CD8-positive, alpha-beta memory T cell (primary cell): ENCODE measurements at places on chromosomes 3 and 15. TPM values are rescaled to one million over a fixed set of nuclear protein-coding genes. Genes with fewer than 3 reads are reported as not detected.

DNA sequence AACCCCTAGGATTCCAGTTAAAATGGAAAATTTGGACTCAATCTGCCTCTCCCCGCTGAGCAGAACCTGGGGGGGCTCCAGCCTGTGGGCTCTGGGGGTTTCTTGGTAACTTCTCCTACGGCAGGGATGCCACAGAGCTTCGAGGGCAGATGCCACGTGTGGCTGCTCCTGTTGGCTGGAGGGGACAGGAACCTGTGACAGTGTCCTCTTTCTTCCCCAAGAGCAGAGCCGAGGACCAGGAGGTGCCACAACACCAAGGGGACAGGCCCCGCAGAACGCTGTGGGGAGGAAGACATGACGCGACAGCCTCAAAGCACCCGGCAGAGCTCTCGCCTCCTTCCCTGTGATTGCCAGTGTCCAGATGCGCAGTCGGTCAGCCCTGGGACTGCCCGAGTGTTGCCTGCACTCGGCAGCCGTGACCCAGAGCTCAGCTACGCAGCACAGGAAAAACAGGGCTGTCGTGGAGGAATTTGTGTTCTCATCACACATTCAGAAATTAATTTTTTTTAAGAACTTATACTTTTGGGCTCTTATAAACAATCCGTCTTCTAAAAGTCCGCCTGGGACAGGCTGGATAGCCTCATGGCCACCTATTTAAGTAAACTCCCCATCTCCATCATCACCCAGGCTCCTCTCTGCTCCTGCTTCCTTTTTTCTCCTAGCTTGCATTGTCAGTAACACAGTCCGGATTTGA, 131.9 kb upstream of the MEF2A start:
- no peak for DNase-seq

PIF1 gene
- 14.7 TPM for total RNA-seq

DNA sequence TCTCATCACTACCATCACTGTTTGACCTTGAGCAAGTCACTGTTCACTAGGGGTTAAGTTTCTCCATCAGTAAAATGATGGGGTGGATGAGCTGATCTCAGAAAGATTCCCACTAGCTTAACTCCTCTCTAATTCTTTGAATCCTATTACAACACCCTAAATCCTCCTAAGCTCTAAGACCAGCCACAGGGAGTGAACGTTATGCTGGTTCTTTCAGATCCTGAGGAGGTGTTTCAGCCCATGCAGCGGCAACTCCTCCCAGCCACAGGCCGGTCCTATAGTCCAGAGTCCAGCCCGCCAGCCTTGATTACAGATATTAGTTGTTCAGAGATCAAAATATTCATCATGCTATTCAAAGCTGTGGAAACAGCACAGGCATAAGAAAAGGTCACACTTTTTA, 15.1 kb downstream of the MB21D2 start:
- DNase-seq = no peak

HOMER2 gene
- 13.6 TPM for total RNA-seq

DNA sequence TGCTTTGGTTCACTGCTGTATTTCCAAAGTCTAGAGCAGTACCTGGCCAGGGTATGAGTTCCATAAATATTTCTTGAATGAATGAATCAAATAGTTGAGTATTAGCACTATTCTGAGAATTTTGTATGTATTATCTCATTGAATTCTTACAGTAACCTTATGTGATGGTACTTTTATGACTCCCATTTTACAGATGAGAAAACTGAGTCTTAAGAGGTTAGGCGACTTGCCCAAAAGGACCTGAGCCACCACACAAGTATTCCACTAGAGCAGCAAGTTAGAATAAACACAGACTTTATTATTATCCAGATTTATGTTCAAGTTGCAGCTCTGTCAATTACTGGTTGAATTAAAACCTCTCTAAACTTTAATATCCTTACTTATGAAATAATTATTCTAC, 29.4 kb downstream of the CRTC3 start:
- DNase-seq = no peak

CADPS gene
- total RNA-seq = not detected

- DNase-seq = no peak
Measured at GRCh38 chr3:170491901-170492300, 73.2 kb downstream of the CLDN11 start.

DNA sequence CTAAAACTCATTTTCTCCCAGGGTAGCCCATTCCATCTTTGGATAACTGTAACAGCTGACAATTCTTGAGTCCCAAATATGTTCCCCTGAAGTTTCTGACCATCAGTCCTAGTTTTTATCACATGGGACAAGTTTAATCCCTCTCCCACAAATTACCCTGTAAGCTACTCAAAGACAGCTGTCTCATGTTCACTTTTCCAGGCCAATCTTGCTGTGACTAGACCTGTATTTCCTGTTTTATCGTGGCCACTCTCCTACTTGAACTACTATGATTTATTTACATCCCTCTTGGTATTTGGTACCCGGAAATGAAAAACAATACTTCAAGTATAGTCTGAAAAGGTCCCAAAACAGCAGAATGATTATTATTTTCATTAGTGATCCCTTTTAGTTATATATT, 95.1 kb upstream of the MEX3B start:
- DNase-seq = no peak
